HepG2 (cell line): ENCODE measurements at places on chromosomes 11 and 22.

DNA sequence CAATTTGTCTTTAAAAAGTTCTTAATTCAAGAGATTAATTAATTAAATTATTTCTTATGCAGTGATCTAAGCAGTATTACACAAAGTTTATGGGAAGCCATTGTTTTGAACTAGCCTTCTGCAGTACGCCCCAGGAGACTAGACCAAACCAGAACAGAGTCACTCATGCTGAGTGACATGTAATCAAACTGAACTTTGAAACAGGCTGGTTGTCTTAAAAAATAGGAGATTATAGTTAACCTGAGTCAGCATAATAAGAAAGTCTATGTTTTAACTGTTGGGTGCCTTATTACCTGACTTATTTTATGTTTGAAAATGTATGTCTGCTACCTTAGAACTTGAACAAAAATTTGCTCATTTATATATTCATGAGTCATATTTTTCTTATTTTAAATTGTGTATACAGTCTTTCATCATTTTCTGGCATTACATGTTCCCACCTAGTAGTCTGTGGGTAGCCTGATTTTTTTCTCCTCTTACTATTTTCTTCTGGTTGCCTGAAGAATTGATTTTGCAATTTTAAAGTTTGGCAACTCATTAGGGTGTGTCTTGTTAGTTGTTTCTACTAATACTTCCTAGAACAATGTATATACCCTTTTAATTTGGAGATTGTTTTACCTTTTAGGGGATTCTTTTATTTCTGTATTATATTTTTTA lies 161.4 kb downstream of the AASDHPPT start:
- DNase-seq: no peak

GRCh38 chr22:43315687-43316217 lies 27.4 kb downstream of the SCUBE1 start:
- no peak for DNase-seq

GRCh38 chr22:21695430-21696085 lies 29.7 kb downstream of the PPIL2 start:
- no peak for DNase-seq

- DNase-seq: no peak
These were observed 56.5 kb downstream of the BLID start for GRCh38 chr11:122059565-122059964.

DNA sequence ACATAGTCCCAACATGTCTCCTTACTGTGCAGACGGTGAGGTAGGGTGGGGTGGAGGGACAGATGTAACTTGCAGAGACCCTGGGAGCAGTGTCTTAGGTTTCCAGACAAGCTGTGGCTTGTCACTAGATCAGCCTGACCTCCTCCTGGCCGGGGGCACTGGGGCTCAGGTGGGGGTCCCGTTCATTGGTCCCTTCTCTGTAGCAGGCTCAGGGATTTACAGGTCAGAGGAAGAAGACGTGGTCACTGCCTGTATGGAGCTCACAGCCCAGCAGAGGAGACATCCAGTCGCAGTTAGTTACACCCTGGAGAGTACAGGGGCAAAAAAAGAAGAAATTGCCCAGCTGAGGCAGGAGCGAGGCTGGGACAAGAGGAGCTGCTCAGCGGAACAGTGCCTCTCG lies 22.0 kb upstream of the TUB start:
- no peak for DNase-seq

- DNase-seq: peak; percentile 47
These were observed 650 bp upstream of the MAPK11 start for GRCh38 chr22:50270666-50271394.

- DNase-seq: no peak
These were observed 447.1 kb downstream of the TBC1D22A start for GRCh38 chr22:47209547-47210023.

DNA sequence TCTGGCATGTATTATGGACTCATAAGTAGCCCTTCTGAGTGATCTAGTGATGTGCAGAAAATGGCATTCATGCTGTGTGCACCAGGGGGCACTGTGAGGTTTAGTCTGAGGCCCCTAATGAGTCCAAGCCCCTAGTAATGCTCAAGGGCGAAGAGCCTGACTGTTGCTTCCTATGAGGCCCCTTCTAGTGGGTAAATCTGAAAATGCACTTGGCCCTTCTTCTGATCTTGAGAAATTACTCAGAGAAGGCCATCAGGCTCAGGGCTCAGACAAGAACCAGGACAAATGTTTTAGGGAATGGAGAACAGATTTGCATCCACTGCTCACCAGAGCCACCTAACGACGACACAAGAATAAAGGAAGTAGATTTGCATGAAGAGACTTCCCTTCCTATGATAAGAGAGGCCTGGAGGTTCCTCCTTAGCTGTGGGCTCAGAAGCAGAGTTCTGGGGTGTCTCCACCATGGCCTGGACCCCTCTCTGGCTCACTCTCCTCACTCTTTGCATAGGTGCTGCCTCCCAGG lies 75.8 kb downstream of the GGTLC2 start:
- peak; percentile 32 for DNase-seq

- no peak for DNase-seq
These were observed 7.7 kb upstream of the TCF20 start for GRCh38 chr22:42277988-42278776.

DNA sequence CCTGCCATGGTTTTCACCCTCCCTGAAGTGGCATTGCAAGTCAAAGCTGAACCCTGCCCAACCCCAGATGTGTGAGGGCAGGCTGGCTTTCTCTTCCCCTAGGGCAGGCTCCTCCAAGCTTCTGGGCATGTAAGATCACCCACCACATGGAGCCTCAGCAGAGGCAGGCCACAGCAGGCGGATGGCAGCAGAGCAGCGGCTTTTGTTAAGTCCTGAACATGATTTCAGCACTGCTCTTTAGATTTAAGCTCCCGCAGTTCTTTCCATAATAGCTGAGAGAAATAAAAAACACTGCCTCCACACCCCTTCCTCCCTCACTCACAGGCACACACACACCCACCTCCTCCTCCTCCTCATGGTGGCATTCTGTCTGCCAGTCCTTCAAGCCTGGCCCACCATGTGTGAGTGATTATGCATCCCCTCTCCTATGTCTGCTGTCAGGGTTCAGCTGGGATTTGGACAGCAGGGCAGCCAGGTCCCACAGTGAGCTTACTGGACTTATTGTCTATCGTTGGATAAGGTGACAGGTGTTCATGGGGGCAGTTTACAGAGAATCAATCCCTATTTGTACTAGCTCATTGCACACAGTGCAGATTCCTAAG lies 5.0 kb upstream of the NTM start:
- DNase-seq: no peak
